ENCODE measurements at places on chromosomes 4 and X.

DNA sequence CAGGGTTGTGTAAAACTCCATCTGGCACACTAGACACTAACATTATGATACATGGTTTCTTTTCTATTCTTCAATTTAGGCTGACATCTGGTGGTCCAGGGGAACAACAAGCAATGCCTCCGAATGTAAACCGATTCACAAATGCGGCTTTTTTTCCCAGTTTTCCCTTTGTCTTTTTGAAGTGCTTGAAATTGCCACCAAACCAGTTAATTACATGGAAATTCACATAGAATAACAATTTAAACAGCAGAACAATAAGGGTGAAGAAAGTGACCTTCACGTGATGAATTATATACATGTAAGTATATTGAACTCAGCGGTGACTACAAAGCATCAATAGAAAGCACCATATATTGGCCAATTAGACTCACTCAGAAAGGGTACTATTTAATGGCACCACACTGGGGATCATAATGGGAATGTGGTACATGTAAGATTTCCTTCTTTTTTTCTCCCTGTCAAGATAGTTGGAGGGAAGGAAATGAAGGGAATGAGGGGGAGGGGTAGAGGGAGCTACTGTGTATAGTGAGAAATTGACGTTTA lies 103.9 kb downstream of the MMRN1 start:
- DNase-seq = no peak

- peak; percentile 34 for DNase-seq
Measured at GRCh38 chr4:151287409-151287808, 10.4 kb downstream of the PRSS48 start.

DNA sequence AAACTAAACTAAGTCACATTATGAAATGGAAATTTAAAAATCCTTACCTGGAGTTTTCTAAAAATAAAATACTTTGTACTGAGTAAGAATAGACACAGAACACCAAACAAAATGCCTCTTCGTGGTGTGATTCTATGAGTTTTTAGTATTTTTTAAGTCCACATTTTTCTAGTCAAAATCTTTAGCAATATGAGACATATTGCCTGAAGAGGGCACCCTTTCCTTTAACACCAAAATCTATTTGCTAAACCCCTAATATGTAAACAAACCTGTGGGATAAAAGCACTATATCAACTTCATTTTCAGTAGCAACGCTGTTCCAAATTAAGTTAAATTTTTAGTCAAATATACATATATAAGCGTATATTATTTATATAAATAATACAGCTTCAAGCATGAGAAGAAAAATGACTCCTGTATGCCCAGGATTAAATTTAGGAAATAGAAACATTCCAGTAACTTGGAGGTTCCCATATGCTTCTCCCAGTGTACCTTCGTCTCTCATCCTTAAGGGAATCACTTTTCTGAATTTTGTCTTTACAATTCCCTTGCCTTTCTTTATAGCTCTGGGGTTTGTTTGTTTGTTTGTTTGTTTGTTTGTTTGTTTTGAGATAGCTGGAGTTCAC lies 23.0 kb upstream of the PGM2 start:
- DNase-seq = peak; percentile 63

DNA sequence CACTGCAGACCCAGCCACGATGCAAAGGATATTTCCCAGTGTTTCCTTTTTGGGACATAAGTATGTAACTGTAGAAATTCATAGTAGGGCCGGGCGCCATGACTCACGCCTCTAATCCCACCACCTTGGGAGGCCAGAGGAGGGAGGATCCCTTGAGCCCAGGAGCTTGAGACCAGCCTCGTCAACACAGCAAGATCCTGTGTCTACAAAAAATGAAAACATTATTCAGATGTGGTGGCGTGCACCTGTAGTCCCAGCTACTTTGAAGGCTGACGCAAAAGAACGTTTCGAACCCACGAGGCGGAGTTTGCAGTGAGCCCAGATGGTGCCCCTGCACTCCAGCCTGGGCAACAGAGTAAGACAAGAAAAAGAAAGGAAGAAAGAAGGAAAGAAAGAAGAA lies 49.2 kb downstream of the CRLF2 start:
- no peak for DNase-seq

DNA sequence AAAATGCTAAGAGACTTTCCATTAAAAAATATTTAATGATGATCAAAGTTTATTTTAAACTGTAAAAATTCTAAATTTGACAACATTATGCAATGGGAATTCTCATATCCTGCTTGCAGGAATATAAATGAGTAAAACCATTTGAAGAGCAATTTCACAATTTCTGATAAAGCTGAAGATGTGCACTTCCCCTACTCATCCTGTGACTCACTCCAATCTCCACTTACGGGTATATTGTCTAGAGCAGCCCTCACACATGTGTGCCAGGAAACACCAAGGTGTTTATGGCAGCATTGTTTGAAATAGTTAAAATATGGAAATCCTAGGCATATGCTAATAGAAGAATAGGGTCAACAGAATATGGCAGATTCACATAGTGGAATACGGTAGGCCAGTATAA lies 158.4 kb downstream of the PDHA2 start:
- no peak for DNase-seq

GRCh38 chr4:117740736-117741135 lies 293.6 kb upstream of the NDST3 start:
- DNase-seq = no peak

GRCh38 chrX:47629419-47630200 lies at the start of gene CFP:
CFP (minus strand) TSS chrX:47629930; CDS start chrX:47629844, 86 bp downstream.
- DNase-seq = no peak

GRCh38 chrX:121639781-121640180 lies 592.4 kb downstream of the GLUD2 start:
- peak; percentile 33 for DNase-seq

GRCh38 chr4:4170596-4171150 lies 56.1 kb downstream of the OTOP1 start:
- no peak for DNase-seq

DNA sequence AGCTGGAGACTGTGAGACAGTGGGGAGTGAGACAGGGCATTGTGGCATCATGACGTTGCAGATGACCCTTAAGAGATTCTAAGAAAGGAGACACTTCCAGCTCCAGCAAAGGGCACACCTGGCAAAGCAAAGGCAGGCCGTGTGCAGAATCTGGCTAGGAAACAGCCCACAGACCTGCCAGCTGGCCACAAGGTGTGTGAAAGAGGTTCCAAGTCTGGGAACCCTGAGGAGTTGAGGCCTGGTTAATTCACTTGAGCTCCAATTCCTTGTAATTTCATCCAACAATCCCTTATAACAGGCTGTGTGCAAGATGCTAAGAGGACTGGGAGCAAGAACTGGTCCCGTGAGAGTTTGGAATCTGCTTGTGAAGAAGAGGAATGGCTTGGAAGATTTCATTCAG lies 72.8 kb upstream of the FAM9A start:
- DNase-seq = no peak

DNA sequence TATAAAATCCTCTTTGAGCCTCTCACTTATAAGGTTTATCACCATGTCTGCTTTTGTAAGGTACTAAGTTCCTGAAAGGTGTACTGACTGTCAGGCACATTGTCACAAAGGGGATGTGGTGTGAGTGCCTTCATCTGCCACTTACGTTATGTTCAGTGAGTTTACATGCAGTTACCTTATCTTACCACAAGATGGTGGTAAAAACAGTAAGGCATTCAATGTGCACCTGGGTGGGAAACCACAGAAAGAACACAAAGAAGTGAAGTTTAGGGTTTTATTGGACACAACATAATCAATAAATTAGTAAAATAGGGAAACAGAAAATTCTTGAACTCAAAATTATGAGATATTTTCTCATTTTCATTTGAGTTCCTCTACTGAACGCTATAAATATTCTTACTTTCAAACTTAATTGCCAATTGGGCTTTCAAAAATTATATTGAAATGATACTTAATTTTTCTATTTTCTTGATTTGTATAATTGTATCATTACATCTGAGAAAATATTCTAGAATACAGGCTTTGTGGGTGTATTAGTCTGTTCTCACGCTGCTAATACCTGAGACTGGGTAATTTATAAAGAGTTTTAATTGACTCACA lies 650.8 kb downstream of the PCDH7 start:
- peak; percentile 20 for DNase-seq

DNA sequence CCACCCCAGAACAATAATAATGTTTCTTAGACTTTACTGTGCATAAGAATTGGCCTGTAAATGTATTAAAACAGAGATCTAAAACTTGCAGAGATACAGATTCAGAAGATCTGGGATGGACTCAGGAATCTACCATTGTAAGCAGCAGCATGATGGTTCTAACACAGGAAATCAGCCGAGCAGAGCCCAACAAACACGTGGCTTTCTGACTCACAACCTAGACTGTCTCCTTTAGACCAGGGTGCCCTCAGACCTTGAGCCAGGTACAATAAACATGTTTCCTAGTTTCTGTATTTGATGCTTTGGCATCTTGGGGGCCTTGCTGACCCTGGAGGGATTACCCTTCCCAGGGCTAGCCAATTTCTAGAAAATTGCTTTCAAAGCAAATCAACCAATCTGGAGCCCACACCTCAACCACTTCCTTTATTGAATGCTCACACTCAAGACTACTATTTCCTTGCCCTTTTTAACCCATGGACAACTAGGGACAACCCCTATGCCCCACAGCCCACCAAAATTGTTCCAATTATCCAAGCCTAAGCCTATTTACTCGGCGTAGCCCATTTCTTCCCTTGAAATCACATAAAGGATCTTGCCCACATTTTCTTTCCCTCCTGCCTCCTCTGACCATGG lies 80.5 kb downstream of the TBC1D9 start:
- peak; percentile 23 for DNase-seq

GRCh38 chr4:6494431-6495295 lies 22.2 kb upstream of the PPP2R2C start:
- DNase-seq = no peak

DNA sequence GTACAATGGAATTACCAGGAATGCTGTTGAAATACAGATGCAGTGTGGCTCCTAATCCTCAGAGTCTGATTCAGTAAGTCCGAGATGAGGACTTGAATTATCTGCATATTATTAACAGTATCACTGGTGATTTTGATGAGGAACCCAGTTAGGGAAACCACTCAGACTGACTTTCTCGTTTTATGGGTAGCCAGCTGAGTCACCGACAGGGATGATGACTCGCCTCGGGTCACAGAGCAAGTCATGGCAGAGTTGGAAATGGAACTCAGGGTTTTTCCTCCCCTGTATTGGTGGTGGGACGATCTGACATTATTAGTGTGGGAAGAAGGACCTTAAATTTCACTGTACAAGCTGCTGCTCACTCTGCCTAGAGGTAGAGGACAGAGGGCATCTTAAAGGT lies 51.3 kb downstream of the RTL9 start:
- DNase-seq = peak; percentile 82

- peak; percentile 48 for DNase-seq
Measured at GRCh38 chr4:19213388-19213787, 1038.3 kb upstream of the SLIT2 start.

- DNase-seq = no peak
Measured at GRCh38 chrX:13614154-13614553, 38.8 kb upstream of the TCEANC start.

Data from EH (cell line).